ENCODE measurements at places on chromosomes 2 and 18. TPM values are rescaled to one million over a fixed set of nuclear protein-coding genes. Genes with fewer than 3 reads are reported as not detected.

GRCh38 chr2:105413206-105413605, 14.4 kb upstream of the FHL2 start:
- no peak for DNase-seq

DNA sequence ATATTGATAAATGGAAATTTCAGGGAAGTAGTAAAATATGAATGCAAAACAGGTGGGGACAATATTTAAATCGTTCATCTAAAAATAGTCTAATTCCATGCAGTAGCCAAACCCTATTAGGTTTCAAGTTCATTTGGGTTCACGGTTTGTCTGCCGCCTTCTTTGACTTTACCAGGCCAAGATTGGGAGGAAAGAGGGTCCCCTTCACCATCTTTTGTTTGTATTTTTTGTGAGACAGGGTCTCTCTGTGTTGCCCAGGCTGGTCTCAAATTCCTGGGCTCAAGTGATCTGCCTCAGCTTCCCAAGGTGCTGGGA, 98.5 kb upstream of the ATL2 start:
- DNase-seq: no peak

GRCh38 chr2:13067508-13067907, 350.8 kb downstream of the TRIB2 start:
- no peak for DNase-seq

- DNase-seq: no peak
These were observed 3.7 kb downstream of the ZNF142 start for GRCh38 chr2:218655751-218656150.

The HK2 gene
- polyA plus RNA-seq: 0.47 TPM

The ST8SIA5 gene
- polyA plus RNA-seq: 1.1 TPM

The ANKRD30BL gene
- polyA plus RNA-seq: 0.11 TPM

The MROH2A gene
- not detected for polyA plus RNA-seq

GRCh38 chr2:112977559-112978056, at the start of gene IL36G:
TSS of gene IL36G (plus strand) at chr2:112978006. CDS start at chr2:112978639, 633 bp downstream.
- DNase-seq: no peak

The ACMSD gene
- polyA plus RNA-seq: 0.61 TPM

GRCh38 chr2:144356402-144356801, 163.5 kb downstream of the ZEB2 start:
- no peak for DNase-seq

DNA sequence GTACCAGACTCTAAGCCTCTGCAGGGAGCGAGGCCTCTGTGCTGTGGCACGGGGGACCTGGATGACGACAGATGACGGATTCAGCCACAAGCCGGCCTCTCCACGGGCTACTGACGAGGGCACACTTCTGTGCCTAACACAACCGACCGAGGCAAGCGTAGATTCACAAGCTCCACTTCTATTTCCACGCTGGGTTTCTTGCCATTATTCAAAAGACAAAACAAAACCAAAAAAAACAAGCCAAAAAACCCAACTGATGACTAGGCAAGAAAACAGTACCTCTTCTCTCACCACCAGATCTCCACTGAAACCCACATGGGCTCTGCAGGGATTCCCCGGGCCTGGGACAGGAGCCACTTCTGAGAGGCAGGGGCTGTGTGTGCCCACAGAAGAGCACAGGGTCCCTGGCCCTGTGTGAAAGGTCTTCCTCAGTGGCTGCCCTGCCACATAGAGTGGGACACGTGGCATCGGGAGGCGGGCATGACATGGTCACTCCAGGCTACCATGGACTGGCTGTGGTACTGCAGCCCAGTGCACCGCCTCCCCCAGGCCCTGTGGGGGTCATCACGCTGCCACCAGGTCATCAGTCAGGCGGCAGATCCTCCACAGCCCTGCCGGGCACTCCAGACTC, 254.7 kb downstream of the HDAC4 start:
- peak; percentile 48 for DNase-seq

The LYG1 gene
- polyA plus RNA-seq: 2.9 TPM
